Cardiac ventricle fibroblast (primary cell): ENCODE measurements at places on chromosomes 11 and 22. TPM values are rescaled to one million over a fixed set of nuclear protein-coding genes. Genes with fewer than 3 reads are reported as not detected.

Gene ZNF214
- total RNA-seq: 1.00 and 2.0 TPM in 2 replicates

Gene CTSW
- 2.4 TPM in 1 of 2 replicates, not detected in the other for total RNA-seq

Gene NCR3LG1
- 3.5 TPM in 2 replicates for total RNA-seq

Gene KDELR3
- total RNA-seq: 92.5 and 107 TPM in 2 replicates

Gene CYB5R2
- total RNA-seq: 7.1 and 12.7 TPM in 2 replicates

Gene BAIAP2L2
- total RNA-seq: 3.1 and 3.4 TPM in 2 replicates

Gene KCNE3
- total RNA-seq: 3.4 TPM in 2 replicates

Gene CSF2RB
- 0.05 and 0.19 TPM in 2 replicates for total RNA-seq

Gene IL18
- total RNA-seq: 0.24 and 0.37 TPM in 2 replicates

Gene SNAP29
- total RNA-seq: 22.8 and 23.6 TPM in 2 replicates

Gene ZBTB16
- total RNA-seq: 58.3 and 70.3 TPM in 2 replicates

Gene CHRNA10
- not detected in 2 replicates for total RNA-seq

Gene IFITM1
- total RNA-seq: 393 and 397 TPM in 2 replicates

Gene GGTLC3
- total RNA-seq: not detected in 2 replicates

Gene MMP7
- total RNA-seq: not detected in 2 replicates

Gene SART1
- 47.9 and 101 TPM in 2 replicates for total RNA-seq

Gene MRGPRF
- total RNA-seq: 13.3 and 15.2 TPM in 2 replicates

Gene MMP8
- not detected in 2 replicates for total RNA-seq

Gene SULT4A1
- 0.06 and 0.10 TPM in 2 replicates for total RNA-seq
